CD4-positive, alpha-beta T cell treated with Interleukin-17A for 1 hour (primary cell): ENCODE measurements at places on chromosomes 6 and 20.

DNA sequence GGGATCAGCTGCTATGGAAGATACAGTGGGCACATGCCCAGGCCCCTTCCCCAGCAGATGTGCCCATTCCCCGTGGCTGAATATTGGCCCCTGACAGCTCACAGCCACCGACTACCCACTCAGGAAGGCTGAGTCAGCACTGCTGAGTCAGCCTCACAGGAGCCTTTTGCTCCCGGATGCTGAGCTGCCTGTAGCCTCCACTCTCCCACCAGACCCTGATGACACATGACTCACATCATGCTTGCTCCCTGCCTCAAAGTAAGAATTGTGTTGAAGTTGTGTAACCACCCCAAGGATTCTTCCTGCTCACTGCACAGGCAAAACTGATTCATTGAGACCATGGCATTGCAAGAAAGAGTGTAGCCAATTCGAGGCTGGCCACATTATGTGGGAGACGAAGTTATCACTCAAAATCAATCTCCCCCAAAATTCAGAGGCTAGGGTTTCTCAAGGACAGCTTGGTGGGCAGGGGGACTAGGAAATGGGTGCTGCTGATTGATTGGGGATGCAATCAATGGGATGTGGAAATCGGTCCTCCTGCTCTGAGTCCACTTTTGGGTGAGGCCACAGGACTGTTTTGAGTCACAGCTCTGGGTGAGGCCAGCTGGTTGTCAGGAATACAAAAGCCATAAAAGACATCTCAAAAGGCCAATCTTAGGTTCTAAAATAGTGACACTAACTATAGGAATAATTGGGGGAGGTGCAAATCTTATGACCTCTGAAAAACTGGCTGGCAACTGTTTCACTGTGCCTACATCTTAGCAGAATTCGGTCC, 556.6 kb upstream of the CDH4 start:
- no peak for DNase-seq

DNA sequence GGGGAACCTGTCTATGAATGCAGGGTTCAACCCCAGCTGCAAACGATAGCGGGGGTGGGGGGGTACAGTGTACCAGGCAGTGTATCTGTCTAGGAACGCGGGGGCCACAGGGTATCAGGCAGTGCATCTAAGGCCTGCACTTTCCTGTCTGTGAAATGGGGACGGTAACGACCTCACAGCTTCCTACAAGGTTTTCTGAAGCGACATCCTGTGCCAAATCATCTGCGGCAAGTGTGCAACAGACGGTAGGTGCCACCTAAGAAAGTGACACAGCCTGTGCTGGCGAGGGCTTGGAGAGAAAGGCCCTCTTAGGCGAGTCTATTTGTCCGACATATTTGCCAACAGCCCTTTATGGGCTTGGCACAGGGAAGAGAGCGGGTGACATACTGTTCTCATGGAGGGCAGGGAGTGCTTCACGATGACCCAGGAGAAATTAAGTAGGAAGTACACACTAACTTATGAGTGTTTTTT, 3.8 kb downstream of the DIDO1 start:
- peak; percentile 76 for DNase-seq

DNA sequence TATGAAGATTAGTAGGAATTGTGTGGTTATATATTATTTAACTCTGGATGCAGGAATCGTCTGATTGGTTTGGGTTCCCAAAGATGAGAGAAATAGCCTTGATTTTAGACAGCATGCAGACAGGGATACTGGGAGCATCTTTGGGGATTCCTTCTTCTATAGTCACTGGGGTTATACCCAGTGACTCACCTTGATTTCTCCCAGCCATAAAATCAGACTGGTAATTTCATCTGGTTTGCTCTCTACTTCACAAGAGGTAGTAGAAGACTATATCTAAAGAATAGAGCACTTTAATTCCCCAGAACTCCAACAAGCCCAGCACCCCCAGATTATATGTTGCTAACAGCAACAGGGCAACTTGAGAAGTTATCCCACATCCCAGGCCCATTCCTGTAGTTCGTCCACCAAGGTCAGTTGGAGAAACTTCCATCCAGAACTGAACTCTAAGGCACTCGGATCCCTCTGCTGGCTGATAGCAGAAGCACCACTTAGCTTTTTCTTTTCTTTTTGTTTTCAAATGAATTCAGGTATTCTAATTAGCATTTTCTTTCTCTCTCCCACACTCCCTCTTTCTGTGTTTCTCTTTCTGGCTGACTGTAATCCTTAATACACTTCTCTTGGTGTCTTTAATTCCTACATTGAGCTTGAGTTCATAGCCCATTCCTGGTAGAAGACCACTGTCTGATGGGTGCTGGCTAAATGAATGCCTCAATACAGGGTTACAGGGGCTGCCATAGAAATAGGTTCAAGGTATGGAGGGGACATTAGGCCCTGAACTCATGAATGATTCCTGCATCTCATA, 20.4 kb upstream of the EFHC1 start:
- peak; percentile 63 for DNase-seq

GRCh38 chr6:34970957-34971356, 81.9 kb downstream of the ANKS1A start:
- DNase-seq = no peak

- no peak for DNase-seq
These were observed 10.3 kb downstream of the ZNF337 start for GRCh38 chr20:25686081-25687067.

DNA sequence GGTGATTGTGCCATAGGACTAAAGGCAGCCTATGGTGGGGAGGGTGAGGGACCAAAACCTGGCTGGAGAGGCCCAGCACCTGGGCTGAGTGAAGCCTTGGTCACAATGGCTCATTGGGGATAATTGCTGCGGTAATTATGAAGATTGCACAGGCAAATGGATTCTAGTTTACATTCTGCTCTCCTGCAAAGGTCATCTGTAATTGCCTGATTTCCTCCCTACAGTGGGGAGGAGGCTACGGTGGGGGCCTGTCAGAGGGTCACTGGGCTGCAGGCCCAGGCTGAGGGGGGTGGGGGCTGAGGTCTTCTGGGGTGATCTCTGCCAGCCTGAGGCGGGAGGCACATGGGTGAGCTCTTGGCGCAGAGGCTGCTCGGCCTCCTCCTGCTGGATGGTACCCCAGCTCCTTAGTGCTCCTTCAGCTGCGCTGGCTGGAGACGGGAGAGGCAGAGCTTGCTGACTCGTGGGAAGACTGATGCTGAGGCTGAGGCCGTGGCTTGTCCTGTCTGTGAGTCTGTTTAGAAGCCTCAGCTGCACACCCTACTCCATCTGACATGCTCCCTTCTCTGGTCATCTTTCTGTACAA, 30.3 kb downstream of the PACSIN1 start:
- DNase-seq = no peak

- no peak for DNase-seq
These were observed 1.0 kb upstream of the CUL9 start for GRCh38 chr6:43180985-43181384.

DNA sequence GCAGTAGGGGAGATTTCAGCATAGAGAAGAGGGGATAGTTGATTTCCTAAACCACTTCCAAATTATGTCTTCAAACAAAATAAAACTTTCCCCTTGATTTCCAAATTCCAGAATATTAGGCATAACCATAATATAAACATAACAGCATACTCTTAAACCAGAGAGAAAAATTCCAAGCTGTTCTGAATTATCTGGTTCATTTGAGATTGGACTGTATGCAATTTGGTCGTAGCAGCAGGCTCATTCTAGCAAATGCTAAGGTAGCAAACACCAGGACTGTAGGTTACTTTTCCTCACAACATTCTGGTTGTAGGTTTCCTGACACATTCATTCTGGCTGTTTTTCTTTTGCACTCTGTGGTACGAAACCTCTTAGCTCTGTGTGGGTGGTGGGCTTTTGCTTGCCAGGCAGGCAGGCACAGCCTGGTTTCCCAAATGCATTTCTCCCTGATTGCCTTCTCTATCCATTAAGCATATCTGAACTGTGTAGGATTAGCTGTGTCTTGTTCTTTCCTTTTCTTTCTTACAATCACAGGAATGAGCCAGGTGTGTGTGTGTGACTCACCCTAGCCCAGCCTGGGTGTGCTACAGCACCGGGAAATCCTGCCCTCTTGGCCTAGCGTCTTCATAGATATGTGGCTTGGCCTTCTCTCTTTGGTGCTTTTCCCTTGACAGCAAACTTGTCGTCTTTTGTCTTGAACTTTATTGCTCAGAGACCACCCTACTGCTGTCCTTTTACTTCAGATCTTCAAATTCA, 77.1 kb downstream of the JARID2 start:
- no peak for DNase-seq
